ENCODE measurements at places on chromosomes 2 and 18.

GRCh38 chr2:240299710-240300068 lies 135.8 kb upstream of the GPC1 start:
- no peak for DNase-seq

DNA sequence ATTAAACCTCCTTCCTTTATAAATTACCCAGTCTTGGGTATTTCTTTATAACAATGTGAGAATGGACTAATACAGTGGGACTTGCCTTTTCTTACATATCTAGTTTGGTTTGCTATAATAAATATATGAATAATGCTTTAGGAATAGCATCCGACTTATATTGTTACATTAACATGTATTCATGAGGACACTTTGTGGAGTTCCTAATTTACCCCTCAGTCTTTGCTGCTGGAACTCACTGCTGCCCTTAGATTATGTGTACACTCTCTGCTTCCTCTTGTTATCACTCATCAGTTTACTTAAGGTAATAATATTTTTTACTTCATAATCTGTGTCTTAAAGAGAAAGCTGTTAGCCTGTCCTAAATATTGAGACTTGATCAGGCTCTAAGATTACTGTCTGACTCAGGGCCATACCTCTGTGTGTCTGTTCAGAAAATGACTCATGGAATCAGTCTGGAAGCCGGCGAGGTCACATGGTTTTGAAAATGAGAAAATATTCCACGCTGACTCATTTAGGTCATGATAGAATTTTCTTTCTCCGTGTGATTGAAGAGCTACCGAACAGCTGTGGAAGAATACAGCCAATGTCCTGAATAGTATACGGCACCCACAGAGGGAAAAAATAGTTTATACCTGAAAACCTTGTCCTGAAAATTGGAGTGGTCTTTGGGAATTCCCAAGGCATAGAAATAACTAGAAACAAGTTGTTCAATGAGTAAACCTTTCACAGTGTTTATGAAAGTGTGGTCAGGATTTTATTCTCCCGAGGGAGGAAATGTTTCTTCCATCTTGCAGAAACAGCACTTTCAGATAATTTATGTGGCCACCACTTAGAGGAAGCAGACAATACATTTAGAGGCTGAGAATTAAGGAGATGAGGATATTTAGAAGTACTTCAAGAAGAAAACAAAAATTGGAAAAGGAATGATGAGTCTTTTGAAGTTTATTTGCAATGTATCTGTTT lies 156.4 kb downstream of the DSEL start:
- no peak for DNase-seq

DNA sequence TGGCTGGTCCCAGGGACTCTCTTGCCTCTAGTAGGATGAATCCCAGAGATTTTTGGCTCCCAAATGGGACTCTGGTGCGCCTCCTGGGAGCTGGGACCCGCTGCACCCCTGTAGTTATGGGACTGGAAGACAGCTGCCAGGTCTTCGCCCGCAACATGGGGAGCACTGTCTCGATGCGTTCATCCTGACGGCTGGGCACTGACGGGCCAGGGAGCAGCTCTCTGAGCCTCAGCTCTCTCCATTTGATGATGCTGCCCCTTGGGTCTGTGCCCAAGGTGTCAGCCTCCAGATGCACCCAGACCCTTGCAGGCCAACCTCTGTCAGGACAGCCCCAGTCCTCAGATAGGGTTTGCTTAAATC lies 9.3 kb upstream of the ARMC9 start:
- no peak for DNase-seq

- DNase-seq, result no peak
Observed at GRCh38 chr2:133992454-133992853, 261.4 kb upstream of the MGAT5 start.

- no peak for DNase-seq
Observed at GRCh38 chr18:72155327-72155726, 388.8 kb downstream of the CBLN2 start.

DNA sequence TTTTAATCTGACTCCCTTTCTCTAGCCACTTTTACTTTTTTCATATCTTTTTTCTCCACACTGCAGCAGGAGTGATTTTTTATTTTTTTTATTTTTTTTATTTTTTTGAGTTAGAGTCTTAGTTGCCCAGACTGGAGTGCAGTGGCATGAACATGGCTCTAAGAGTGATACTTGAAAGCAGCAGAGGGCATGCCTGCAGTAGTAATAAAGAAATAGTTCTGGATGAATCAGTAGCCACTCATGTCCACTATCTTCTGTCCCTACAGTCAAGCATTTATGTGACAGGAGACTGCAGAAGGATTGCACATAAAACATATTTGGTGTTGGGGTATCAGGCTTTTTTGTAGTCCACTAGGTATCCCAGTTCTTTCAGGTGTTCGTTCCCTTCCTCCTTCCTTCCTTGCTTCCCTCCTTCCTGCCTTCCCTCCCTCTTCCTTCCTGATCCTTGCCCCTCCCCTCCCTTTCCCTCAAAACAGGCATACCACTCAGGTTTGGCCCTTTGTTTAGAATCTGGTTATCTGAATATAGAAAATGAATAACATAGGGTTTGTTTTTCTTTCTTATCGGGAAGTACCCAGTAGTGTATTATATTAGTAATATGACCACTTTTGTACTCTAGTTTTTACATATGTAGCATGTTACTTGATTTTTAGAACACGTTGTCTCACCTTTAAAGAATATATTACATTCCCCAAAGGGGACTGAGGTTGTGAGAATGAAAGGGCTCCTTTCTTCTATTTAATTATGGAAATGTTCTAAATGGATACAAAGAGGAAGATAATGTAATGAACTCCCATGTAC lies 23.5 kb downstream of the MIB1 start:
- no peak for DNase-seq

- no peak for DNase-seq
Observed at GRCh38 chr2:55175254-55176093, 56.6 kb downstream of the CLHC1 start.

DNA sequence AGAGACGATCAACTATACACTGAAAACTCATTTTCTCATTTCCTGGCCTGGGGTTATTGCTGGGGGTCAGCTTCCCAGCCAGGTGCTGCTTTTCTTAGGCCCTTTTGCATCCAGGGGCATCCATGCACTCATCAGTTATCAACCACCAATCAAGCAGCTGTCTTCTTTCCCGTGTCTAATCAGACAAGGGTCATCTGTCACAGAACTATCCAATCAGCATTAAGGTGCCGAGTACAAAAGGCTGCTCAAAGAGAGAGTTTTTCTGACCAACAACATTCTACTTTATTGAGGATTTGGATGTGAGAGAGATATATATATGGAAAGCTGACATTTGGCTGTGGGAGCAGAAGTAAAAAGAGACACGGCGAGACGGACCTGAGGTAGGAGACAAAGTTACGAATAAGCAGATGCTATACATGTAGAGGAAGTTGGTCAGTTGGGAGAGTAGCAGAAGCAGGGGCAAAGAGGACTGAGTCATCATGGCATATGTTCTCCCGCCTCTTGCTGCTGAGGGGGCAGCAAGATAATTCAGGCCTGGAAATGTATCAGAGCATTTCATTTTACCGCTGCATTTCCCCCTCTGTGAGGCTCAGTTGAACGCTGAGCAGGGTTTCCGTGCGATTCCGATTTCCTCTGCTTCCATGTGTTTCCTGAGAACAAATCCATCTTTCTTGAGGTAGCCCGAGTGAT lies 129.3 kb downstream of the NUP35 start:
- DNase-seq, result no peak

DNA sequence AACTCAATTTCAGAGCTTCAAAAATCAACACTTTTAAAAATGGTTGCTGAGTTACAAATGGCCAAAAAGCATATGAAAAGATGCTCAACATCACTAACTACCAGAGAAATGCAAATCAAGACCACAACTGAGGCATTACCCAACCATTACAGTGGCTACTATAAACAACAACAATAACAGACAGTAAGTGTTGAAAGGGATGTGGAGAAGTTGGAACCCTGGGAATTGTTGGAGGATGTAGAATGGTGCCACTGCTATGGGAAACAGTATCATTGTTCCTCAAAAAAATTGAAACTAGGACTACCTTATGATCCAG lies 173.3 kb upstream of the SPRED2 start:
- DNase-seq, result no peak

DNA sequence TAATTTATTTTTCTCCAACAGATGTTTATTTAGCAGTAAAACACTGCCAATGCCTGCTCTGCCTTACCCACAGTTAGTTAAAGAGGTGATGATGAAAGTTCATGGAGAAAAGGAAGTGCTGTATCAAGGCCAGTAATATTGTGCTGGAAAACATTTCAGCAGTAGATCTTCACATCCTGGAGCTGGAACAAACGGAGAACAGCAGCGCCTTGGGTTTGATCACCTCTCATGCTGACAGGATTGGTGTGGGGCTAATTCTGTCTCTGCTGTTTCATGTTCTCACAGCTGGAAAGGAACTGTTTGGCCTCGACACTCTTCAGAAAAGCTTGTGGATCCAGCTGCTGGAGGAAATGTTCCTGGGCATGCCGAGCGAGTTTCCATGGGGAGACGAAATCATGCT lies 61.5 kb upstream of the RPE start:
- DNase-seq, result no peak

DNA sequence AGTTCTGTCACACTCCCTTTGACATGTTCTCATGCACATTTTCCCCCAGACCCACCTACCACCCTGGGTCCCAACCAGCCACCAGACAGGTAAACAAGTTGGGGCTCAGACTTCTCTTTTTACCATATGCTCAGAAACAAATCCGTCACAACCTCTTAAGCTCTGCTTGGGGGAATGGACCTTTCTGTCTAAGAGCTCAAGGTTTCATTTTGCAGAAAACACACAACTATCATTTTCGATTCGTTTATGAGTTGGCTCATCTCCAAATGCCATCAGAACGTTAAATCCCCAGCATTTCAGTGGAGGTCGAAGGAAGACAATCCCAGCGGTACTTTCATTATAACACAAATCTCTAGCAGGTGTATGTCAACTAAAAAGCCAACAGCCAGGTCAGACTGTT lies 30.6 kb upstream of the NCK2 start:
- no peak for DNase-seq

- DNase-seq, result no peak
Observed at GRCh38 chr2:44929735-44930273, 11.7 kb upstream of the SIX3 start.

GRCh38 chr2:205734436-205735037 lies 52.2 kb downstream of the NRP2 start:
- no peak for DNase-seq

DNA sequence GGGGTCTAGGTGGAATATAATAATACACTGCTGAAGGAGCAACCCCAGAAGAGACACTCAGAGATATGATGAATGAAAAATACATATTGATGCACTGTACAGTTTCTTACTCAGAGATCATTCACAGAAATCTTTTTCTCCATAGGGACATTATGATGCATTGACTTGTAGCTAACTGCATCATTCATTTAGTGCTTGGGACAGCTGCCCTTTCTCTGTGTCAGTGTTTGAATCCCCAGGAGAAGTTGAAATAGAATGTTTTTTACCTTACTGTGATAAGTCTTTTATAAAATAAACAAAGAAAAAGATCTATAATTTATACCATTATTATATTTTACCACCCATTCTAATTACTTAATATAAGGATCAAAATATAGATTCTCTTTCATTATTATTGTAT lies 91.7 kb upstream of the DSEL start:
- DNase-seq, result no peak

- no peak for DNase-seq
Observed at GRCh38 chr2:45483997-45484396, 127.1 kb downstream of the SRBD1 start.

GRCh38 chr18:24790347-24790746 lies 329.9 kb downstream of the HRH4 start:
- no peak for DNase-seq

GRCh38 chr2:667332-667999 lies 9.7 kb downstream of the TMEM18 start:
- DNase-seq, result no peak

GRCh38 chr2:164719996-164720941 lies 99.0 kb upstream of the GRB14 start:
- no peak for DNase-seq

GRCh38 chr2:219820767-219821166 lies 193.3 kb downstream of the SLC4A3 start:
- no peak for DNase-seq

DNA sequence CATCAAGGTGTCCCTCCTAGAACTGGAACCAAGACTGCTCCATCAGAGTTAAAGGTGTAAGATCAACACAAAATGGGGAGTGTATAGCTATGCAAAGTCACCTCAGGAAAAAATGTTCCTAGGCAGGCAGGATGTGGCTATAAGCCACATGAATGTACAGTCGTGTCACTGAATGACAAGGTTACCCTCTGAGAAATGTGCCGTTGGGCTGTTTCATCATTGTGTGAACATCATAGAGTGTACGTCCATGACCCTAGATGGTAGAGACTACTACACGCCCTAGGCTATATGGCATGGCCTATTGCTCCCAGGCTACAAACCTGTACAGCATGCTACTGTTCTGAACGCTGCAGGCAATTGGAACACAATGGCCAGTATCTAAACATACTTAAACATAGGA lies 24.5 kb downstream of the TYMS start:
- no peak for DNase-seq

GRCh38 chr2:46297546-46298271 lies 502 bp downstream of the EPAS1 start:
- DNase-seq, result peak; percentile 93

DNA sequence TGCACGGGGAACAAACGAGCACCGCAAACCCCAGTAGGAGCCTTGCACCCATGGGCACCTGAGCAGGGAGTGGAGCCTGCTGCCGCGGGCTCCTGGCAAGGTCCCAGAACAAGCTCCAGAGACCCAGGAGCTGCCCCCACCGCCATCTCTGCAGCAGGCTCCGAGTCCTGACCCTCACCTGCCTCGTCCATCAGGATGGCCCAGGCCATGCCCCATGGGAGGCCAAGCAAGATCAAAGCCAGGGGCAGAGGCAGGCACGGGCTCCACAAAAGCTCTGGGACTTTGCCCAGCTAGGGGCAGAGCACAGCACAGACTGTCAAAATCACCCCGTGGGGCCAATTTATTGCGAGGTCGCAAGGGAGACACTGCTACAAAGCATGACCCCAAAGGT lies 43.6 kb downstream of the GPC1 start:
- no peak for DNase-seq

GRCh38 chr2:109318150-109318948 lies 189.3 kb downstream of the SH3RF3 start:
- DNase-seq, result no peak

- no peak for DNase-seq
Observed at GRCh38 chr2:20469595-20469994, 22.7 kb downstream of the RHOB start.

GRCh38 chr2:47177043-47177565 lies 22.0 kb upstream of the STPG4 start:
- no peak for DNase-seq

- DNase-seq, result no peak
Observed at GRCh38 chr2:135965756-135966155, 19.7 kb downstream of the DARS1 start.

Data from RWPE2 (cell line).